ENCODE measurements at places on chromosomes 3 and 15. TPM values are rescaled to one million over a fixed set of nuclear protein-coding genes. Genes with fewer than 3 reads are reported as not detected.

Gene PARP14
- 134 TPM for total RNA-seq

Gene FBXO45
- 10.2 TPM for total RNA-seq

Gene NSMCE3
- 12.7 TPM for total RNA-seq

Gene ACY1
- 24.2 TPM for total RNA-seq

Gene CLDN18
- total RNA-seq: not detected

Gene GMNC
- total RNA-seq: 0.06 TPM

Gene ACVR2B
- 3.7 TPM for total RNA-seq

All from glomerular endothelial cell (primary cell).